ENCODE measurements at places on chromosomes 1 and 21. TPM values are rescaled to one million over a fixed set of nuclear protein-coding genes. Genes with fewer than 3 reads are reported as not detected.
A peak's percentile ranks its signal among the peaks of the same experiment; 100 is the strongest.

DNA sequence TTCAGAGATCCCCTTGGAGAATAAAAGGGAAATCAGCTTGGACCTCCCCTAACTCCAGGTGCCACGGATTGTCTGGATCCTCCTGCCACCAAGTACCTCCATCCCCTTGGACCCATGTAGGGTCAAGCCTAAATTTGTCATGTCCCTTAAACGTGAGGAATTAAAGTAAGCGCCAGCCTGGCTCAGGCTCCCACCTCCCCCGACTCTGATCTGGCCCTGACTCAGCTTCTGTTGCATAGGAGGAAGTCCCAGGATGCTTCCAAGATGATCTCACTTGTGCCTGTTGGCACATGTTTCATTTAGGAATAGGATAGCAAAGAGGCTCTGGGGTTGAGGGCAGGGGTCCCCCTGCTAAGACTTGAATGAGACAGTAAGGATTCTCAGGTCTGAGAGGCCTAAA is 231.9 kb upstream of the JUN start:
- peaks cover 54% of the 10 kb centered on the region for H3K4me1 ChIP-seq
- no peaks in the 10 kb centered on the region for H3K27me3 ChIP-seq
- no peak for DNase-seq
- no peak overlapping the region for H3K27ac ChIP-seq

- no peaks in the 10 kb centered on the region for H3K36me3 ChIP-seq
- no peak overlapping the region for H3K27ac ChIP-seq
- peaks cover 9% of the 10 kb centered on the region for H3K27me3 ChIP-seq
- H3K4me3 ChIP-seq = no peak overlapping the region
- H3K4me1 ChIP-seq = no peaks in the 10 kb centered on the region
- DNase-seq = no peak
These were observed 11.0 kb downstream of the PRKCZ start for GRCh38 chr1:2061065-2061778.

DNA sequence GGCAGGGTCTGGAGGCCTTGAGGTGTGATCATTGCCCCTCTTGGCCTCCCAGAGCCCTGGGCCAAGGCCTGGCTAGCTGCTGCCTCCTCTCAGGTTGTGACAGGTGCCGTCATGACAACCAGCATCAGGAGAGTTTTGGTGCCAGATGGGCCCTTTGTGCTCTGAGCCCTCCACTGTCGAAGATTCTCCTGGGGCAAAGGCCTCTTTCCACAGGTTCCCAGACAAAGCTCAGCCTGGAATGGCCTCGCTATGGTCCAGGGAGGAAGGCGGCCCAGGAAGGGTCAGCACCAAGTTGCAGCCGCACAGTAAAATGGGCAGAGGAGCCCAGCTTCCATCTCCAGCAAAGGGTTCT is 78.4 kb downstream of the ALPL start:
- H3K36me3 ChIP-seq = peaks cover 2% of the 10 kb centered on the region
- no peaks in the 10 kb centered on the region for H3K27me3 ChIP-seq
- H3K4me1 ChIP-seq = peaks cover 28% of the 10 kb centered on the region
- no peak for DNase-seq

- H3K27ac ChIP-seq = no peak overlapping the region
- no peak for DNase-seq
- no peaks in the 10 kb centered on the region for H3K36me3 ChIP-seq
- no peaks in the 10 kb centered on the region for H3K27me3 ChIP-seq
- H3K4me1 ChIP-seq = peaks cover 17% of the 10 kb centered on the region
These were observed 105.2 kb upstream of the GADD45A start for GRCh38 chr1:67579623-67580394.

DNA sequence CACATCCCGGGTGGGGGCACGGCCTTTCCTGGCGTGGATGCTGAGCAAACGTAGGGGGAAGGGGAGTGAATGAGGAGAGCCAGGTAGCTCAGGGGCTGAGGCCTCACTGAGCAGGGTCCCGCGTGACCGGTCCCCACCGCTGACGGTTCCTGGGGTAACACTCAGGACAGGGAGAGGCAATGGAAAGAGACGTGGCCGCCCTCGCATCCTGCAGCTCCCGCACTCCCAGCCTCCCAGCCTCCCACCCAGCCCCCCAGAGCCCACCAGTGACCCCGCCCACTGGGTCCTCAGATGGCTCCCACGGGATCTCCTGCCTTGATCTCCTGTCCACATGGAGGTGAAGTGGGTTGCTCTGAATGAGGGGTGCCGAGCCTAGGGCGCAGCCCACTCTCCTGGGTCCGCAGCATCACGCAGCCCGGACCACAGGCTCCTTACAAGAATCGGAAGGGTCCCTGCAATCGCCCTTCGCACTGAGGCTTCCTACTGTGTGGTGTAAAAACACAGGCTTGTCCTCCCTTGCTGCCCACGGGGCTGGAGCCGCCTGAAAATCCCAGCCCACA is 2.4 kb downstream of the TSPEAR start:
- peaks cover 7% of the 10 kb centered on the region for H3K4me1 ChIP-seq
- peaks cover 74% of the 10 kb centered on the region for H3K27me3 ChIP-seq

DNA sequence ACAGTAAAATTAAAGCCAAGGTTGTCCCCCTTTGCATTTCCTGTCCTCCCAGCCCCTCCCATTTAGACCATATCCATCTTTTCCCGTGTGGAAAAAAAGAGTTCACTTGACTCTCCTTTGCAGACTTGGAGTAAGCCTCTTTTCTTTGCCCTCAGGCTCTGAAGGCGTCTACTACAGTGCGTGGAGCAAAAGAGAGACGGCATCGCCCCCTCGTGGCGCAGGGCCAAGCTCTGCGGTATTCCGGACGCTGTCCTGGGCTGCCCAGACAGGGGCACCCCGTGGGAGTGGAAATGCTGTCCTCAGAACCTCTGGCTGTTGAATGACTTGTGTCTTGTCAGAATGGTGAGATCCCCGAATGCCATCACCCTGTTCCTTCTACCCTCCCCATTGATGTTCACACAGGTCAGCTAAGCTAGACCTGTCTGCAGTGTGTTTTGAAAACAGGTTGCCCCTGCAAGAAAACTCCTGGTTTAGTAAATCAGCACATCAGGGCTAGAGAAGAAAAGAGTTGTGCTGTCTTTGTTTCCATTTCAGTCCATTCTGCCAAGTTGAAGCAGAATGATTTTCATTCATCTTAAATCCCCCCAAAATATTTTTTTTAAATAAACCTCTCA is 12.3 kb upstream of the GJA8 start:
- H3K4me3 ChIP-seq = no peak overlapping the region
- peaks cover 6% of the 10 kb centered on the region for H3K4me1 ChIP-seq
- H3K36me3 ChIP-seq = no peaks in the 10 kb centered on the region
- H3K27me3 ChIP-seq = peaks cover 20% of the 10 kb centered on the region
- H3K27ac ChIP-seq = no peak overlapping the region

DNA sequence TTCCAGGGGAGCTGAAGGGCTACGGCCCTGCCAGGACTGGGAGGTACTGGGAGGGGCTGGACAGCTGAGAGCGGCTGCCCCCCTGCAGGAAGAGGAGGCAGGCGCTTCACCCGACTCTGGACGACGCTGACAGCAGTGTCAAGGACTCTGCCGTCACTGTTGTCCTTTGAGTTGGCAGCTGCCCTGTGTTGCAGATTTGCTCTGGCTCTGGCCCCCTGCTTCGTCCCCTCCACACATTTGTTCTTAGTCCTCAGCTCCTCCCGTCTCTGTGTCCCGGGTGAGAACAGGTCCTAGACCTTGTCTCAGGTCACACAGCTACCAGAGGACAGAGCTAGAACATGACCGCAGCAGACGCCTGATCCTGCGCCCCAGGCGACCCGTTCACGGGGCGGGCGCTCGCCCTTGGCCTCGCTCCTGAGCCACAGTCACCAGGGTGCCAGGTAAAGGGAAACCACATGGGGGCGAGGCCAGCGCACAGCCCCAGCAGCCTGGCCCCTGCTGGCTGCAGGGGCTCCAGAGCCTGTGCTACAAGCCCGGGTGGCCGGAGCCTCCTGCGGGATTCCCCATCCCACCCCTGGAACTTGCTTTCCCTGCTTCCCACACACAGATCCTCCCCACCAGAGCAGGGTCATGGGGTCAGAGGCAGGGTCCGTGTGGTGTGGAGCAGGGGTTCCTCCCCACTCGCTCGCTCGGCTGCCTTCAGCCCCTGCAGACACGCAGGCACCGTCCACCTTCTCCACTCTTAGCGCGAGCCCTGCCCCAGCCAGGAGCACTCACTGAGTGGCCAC is 10.7 kb upstream of the NPHP4 start:
- no peaks in the 10 kb centered on the region for H3K27me3 ChIP-seq
- no peaks in the 10 kb centered on the region for H3K36me3 ChIP-seq
- H3K4me3 ChIP-seq = no peak overlapping the region
- no peak for DNase-seq

GRCh38 chr1:184892116-184892515 is 82.2 kb downstream of the NIBAN1 start:
- no peak for DNase-seq
- H3K4me3 ChIP-seq = no peak overlapping the region
- H3K36me3 ChIP-seq = peaks cover 5% of the 10 kb centered on the region
- no peak overlapping the region for H3K27ac ChIP-seq
- peaks cover 34% of the 10 kb centered on the region for H3K4me1 ChIP-seq
- H3K27me3 ChIP-seq = no peaks in the 10 kb centered on the region

- H3K36me3 ChIP-seq = peaks cover 35% of the 10 kb centered on the region
- no peaks in the 10 kb centered on the region for H3K4me1 ChIP-seq
- no peak overlapping the region for H3K27ac ChIP-seq
These were observed 16.0 kb upstream of the YRDC start for GRCh38 chr1:37824001-37824400.

- peaks cover 17% of the 10 kb centered on the region for H3K4me1 ChIP-seq
- H3K4me3 ChIP-seq = peak overlapping the region; percentile 82
- H3K27me3 ChIP-seq = no peaks in the 10 kb centered on the region
- H3K36me3 ChIP-seq = no peaks in the 10 kb centered on the region
- DNase-seq = no peak
These were observed 5.8 kb upstream of the MPZL1 start for GRCh38 chr1:167716000-167716271.

DNA sequence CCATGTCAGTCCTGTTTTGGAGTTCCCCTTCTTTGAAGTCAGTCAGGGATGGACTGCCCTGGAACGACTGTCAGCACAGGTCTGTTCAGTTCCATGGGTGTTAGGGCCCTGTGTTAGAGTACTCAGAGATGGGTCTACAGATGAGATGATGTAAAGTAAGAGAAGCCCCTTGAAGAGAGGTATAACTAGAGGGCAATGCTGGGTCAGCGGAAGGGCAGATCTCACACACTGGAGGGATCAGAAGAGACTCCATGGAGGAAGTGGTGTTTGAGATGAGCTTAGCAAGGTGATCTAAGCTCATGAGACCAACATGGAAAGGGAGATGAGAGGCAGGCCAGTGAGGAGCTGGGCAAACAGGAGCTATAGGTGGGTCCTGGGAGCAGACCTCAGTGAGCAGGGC is 7.6 kb downstream of the PPFIA4 start:
- peaks cover 8% of the 10 kb centered on the region for H3K4me1 ChIP-seq
- H3K36me3 ChIP-seq = no peaks in the 10 kb centered on the region
- H3K4me3 ChIP-seq = no peak overlapping the region

The NUP210L gene
- total RNA-seq = not detected

The ARHGEF16 gene
- 3.2 TPM for total RNA-seq

The ADCY10 gene
- total RNA-seq = 0.94 TPM

The PAQR7 gene
- total RNA-seq = 11.6 TPM

All from osteocyte (in vitro differentiated cells).